Common myeloid progenitor, CD34-positive (primary cell): ENCODE measurements at places on chromosomes 4 and X.

DNA sequence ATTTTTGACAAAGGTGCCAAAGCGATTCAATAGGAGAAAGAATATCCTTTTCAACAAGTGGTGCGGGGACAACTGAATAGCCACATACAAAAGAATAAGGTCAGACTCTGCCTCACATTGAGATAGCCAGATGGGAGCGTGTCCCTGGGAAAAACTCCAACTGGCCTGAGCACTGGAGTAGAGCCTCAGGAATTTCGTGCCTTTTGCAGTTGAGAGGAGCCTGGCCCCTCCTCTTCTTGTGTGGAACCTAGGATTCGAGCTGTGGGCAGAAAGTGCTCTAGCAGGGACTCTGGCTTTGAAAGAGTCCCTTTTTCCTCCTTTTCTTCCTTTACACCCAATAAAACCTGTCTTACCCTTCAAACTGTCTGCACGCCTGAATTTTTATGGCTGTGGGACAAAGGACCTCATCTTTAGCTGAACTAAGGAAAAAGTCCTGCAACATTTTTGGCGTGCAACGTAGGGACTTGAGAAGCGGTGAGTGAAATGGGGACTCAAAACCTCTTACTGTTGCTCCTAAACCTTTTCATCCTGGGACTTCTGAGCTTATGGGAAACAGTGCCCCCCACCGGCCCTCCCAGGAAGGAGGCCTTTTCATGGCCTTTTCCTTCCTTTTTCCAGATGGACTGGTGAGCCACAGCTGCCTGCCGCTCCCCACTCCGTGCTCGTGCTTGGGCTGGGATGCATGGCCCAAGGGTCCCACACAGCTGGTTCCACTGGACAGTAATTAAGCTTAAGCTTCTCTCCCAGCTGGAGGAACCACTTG, 68.6 kb downstream of the BMP15 start:
- no peak for DNase-seq

DNA sequence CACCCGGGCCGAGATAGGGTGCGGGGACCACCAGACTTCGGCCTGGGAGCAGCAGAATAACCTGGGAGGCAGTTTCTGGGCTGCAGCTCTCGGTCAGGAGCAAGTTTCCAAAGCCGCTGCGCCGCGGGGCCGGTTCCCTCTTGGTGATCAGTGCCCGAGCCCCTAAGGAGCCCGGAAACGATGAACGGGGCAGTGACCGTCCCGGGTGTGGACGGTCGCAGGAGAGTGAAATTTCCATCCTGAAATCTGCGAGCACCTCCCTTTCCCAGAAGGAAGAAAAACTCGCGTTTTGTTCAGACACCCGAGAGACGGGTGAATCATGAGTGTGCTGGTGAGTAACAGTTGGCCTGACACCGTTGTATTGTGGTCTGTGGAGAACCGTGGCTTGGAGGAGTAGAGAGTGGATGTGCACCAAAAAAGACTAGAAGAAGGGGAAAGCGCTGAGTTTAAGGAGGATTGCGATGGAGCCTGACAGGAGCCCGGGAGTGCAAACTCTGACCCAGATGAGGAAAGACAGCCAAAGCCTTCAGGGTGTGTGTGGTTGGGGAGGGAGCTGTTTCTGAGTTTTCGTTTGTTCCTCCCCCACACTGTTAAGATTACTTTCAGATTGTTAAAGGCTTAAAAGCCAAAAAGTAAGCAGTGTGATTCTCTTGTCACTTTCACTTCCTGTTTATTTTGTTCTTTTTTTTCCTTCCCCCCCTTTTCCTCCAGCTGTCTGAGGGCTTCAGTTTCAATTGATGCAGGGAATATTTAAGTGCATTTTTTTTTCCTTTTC, 828 bp downstream of the MCUB start:
- peak; percentile 59 for DNase-seq

DNA sequence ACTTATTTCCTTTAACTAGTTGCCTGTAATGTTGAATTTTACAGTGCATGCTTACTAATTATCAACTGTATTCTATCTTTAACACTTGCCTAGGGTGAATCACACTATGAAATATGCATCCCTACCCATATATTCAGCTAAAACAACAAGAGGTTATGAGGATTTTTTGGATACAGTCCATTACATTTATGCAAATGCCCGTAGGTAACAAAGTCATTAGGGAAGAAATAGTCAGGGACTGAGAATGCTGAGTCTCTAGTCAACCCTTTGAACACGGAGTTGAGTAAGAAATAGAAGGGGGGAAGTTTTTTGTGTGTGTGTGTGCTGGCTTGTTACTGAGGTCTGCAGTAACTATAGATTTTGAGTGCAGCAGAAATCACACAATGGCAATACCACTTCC, 26.1 kb upstream of the CBLL2 start:
- no peak for DNase-seq

GRCh38 chr4:82983444-82983843, 27.2 kb downstream of the LIN54 start:
- DNase-seq = no peak

DNA sequence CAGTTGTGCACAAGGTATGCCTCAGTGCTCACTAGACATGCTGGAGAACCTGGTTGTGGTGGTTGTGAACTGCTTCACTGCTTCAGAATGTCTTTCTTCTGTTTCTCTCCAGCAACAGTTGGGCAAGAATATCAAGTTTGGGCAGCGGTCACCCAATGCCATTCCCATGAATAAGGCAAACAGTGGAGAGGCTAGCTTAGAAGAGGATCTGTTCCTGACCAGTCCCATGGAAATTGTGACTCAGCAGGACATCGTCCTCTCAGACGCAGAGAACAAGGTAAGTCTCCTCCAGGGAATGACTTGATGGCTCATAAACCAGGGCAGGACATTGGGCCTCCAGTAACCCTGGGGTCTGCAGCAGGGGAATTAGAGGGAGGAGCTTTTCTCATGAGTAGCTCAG, 79.9 kb downstream of the AASDH start:
- no peak for DNase-seq

- DNase-seq = no peak
Observed at GRCh38 chr4:83723609-83724008, 187.7 kb downstream of the GPAT3 start.
